ENCODE measurements at places on chromosomes 6 and 20.
A peak's percentile ranks its signal among the peaks of the same experiment; 100 is the strongest.

DNA sequence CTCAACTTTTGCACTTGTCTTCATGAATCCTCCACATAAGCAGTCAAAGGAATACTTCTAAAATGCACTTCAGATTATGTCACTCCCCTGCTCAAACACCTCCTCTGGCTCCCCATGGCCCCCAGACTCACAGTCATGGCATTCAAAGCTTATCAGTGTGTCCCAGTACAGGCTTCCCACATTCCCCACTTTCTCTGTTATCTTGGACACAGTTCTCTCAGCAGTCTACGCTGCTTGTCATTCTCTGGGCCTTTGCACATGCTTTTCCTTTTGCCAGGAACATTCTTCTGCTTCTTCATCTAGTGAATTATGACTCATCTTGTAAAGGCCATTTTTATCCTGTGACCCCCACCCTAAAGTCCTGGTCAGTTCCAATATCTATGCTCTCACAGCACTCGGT is 31.8 kb downstream of the SLC13A3 start:
- no peak for DNase-seq

DNA sequence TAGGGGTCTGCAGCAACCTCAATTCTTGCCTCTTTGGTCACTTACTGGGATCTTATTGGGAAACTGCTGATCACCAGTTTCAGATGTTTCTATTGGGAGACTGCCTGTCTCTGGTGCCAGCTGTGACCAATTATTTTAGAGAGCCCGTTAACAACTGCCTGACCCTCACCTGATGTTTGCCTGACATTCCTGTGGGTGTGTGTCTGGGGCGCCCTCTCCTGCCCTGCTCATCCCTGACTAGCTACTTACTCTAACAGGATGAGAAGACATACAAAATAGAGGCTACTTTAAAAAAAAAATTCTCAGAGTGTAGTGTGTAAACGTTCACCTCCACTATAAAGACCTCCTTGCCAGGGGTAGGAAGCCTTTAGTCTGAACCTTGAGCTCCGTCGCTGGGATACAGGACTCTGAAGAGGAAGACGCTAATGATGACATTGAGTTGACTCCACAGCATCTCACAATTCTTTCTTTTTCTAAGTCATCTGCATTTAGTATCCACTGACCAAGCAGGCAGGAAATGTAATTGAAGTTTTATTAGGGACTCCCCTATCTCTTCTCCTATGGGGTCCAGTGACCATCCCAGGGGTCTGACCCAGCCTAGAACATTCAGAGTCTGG is 54.6 kb upstream of the DDR1 start:
- no peak for DNase-seq

- DNase-seq, result no peak
These were observed 919.6 kb upstream of the MAP3K7 start for GRCh38 chr6:91506509-91506908.

- no peak for DNase-seq
These were observed 85.3 kb upstream of the TIAM2 start for GRCh38 chr6:154909821-154910220.

DNA sequence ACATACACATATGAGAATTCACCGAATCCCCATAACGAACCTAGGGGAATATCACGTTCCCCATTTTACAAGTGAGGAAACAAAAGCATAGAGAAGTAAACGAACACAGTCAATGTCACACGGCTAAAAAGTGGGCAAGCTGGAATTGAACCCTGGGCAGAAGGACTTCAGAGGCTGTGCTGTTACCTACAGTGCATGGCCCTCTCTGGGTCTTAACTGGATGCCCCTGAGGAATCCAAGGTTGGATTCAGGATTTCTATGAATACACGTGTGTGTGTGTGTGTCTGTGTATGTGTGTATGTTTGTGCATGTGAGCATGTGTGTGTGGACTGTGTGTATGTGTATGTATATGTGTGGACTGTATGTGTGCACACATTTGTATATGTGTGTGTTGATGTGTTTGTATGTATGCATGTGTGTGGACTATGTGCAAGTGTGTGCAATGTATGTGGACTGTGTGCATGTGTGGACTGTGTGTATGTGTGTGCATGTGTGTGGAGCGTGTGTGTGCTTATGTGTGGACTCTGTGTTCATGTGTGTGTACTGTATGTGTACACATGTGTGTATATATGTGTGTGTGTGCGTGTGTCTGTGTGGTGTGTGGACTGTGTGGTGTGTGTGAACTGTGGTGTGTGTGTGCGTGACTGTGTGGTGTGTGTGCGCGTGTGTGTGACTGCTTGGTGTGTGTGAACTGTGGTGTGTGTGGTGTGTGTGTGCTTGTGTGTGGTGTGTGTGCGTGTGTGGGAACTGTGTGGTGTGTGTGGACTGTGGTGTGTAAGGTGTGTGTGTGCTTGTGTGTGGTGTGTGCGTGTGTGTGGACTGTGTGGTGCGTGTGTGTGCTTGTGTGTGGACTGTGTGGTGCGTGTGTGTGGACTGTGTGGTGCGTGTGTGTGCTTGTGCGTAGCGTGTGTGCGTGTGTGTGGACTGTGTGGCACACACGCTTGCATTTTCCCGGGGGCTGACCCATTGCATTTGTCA is 49.0 kb downstream of the HNF4A start:
- no peak for DNase-seq

DNA sequence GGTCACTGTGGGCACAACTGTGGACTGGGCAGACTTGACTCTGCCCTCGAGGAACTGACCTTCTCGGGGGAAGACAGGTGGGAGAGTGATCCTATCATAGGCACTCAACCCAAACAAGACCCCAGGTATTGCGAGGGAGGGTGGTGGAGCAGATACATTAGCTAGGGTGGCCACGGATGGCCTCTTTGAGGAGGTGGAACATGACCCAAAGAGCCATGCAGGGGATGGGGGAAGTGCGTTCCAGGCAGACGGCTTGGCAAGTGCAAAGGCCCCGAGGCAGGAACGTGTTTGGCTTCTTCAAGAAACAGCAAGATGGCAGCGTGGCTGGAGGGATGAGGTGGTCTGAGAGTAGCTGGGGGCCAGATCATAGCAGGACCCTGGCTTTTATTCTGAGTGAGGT is 167.6 kb downstream of the NFATC2 start:
- no peak for DNase-seq

- DNase-seq, result no peak
These were observed 629.8 kb upstream of the AGPAT4 start for GRCh38 chr6:161903584-161904212.

GRCh38 chr20:8851446-8851845 is 217.4 kb upstream of the PLCB4 start:
- DNase-seq, result no peak

DNA sequence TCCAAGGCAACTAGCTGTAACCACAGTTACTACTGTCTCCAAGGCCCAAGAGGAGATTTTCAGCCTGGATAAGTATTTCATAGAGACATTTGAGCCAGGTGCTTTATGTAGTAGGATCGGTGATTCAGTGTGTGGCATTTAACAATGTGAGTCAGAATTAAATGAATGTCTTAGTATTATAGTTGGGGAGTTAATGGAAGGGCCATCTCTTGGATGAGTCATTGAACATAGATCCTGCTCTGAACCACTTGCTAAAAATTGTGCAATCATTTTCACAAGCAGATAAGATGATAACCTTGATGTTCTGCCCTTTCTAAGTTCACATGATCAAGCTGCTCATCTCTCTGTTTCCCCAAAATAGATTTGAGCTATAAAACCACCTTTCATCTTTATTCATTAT is 668.9 kb upstream of the CITED2 start:
- DNase-seq, result peak; percentile 97

Data from kidney tubule cell (primary cell).